ENCODE measurements at places on chromosomes 6 and 20.

DNA sequence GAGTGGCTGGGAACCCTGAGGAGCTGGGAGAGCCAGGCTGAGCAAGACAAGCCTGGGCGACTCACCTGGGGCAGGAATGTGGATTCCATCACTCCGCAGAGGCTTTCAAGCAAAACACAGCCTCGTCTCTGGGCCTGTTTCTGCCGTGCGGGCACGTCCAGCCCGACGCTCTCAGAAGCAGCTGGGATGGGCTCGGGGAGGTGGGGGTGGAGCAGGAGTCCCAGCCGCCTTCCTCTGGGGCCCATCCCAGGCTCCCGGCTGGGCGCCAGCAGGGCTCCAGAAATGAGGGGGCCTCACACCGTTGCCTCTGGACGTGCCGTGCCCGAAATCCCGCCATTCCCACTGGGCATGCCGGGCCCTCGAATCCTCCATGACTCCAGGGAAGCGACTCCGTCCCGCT is 8.7 kb upstream of the RPS21 start:
- no peak for DNase-seq

DNA sequence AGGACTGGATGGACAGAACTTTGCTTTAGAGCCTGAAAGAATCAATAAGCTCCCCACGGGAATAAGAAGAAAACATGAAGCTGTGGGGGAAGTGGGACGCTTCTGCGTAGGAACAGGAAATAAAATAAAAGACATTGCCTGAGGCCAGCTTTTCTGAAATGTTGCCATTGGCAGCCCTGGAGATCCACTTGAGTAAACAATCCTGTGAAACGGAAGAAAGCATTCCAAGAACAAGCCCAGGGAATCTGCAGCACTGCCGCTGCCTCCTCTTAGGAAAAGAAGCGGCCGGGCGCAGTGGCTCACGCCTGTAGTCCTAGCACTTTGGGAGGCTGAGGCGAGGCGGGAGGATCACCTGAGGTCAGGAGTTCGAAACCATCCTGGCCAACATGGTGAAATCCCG is 182.3 kb upstream of the RALGAPA2 start:
- no peak for DNase-seq

DNA sequence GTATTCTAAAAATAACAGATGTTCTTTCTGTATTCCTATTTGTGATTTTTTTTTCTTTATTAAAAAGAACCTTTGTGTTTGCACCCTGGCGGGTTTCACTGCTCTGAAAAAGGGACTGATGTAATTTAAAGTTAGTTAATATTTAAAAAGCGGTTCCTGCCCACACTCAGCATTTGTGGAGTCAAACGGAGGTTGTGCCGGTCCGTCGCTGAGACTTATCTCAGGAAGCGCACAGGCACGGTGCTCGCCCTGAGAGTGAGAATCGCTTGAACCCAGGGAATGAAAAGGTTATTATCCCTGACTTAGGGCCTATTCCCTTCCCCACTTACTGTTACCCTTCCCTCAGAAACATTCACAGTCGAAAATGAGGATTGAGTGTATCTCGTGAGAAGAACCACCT is 366.7 kb downstream of the THBS2 start:
- DNase-seq: no peak

GRCh38 chr6:122995921-122996793 is at the start of gene CLVS2:
TSS of gene CLVS2 (plus strand) at chr6:122996235. CDS start at chr6:122997778, 1,543 bp downstream.
- DNase-seq: peak; percentile 9

DNA sequence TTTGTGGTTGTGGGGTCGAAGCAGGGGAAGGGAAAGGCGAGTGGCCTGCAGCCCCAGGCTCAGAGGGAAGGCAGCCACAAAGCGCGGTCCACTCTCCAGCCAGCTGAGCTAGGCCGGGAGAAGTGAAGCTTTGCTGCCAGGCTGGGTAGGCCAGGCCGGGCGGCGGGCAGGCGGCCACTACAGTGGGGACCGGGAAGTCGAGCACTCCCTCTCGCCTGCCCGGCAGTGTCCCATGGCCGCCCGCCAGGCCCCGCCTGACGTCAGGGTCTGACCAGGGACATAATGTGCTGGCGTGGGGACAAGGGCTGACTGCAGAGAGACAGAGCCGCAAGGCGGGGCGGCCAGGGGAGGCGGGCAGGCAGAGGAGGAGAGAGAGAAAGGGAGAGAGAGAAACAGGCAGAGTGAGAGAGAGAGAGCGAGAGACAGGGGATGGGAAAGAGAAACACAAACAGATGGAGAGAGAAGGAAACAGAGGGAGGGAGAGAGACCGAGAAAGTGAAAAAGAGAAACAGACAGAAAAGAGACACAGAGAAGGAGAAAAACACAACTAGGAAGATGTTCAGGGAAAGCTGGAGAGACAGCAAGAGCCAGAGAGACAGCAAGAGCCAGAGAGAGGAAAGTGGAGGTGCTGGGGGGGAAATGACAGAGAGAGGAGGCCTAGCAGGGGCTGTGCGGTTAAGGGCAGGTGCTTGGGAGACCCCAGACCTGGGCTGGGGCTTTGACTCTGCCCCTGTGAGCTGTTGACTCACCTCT is 94.5 kb upstream of the PTPN1 start:
- DNase-seq: no peak

DNA sequence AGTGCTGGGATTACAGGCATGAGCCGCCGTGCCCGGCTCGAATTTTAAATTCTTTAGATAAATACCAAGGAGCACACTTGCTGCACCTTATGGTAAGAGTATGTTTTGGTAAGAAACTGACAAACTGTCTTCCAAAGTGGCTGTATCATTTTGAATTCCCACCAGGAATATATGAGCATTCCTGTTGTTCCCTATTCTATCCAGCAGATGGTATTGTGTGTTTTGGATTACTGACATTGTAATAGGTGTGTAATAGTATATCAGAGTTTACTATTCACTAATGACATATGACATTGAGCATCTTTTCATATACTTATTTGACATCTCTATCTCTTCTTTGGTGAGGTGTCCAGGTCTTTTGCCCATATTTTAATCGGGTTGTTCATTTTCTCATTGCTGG is 40.5 kb downstream of the TGM6 start:
- DNase-seq: peak; percentile 5

GRCh38 chr6:56582236-56582635 is 60.5 kb downstream of the DST start:
- no peak for DNase-seq

DNA sequence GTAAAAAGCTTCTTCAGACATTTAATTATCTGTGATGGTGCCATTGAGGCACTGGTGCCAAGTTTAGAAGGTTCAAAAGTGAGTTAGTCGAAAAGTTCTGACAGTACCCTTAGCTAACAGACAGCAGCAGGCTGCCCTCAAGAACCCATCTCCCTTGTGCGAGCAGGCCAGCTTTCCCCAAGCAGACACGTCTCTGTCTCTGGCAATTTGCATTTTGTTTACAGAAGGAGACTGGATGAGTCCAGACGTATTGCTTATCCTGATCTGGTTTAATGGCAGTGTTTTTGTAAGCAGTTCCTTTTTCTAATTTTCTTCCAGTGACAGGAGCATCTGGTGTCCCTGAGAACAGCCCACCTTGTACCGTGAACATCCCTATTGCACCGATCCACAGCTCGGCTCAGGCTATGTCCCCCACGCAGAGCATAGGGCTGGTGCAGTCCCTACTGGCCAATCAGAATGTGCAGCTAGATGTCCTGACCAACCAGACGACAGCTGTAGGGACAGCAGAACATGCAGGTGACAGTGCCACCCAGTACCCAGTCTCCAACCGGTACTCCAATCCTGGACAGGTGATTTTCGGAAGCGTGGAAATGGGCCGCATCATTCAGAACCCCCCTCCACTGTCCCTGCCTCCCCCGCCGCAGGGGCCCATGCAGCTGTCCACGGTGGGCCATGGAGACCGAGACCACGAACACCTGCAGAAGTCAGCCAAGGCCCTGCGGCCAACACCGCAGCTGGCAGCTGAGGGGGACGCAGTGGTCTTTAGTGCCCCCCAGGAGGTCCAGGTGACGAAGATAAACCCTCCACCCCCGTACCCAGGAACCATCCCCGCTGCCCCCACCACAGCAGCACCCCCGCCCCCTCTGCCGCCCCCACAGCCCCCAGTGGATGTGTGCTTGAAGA is 58.3 kb upstream of the TMEM181 start:
- no peak for DNase-seq

DNA sequence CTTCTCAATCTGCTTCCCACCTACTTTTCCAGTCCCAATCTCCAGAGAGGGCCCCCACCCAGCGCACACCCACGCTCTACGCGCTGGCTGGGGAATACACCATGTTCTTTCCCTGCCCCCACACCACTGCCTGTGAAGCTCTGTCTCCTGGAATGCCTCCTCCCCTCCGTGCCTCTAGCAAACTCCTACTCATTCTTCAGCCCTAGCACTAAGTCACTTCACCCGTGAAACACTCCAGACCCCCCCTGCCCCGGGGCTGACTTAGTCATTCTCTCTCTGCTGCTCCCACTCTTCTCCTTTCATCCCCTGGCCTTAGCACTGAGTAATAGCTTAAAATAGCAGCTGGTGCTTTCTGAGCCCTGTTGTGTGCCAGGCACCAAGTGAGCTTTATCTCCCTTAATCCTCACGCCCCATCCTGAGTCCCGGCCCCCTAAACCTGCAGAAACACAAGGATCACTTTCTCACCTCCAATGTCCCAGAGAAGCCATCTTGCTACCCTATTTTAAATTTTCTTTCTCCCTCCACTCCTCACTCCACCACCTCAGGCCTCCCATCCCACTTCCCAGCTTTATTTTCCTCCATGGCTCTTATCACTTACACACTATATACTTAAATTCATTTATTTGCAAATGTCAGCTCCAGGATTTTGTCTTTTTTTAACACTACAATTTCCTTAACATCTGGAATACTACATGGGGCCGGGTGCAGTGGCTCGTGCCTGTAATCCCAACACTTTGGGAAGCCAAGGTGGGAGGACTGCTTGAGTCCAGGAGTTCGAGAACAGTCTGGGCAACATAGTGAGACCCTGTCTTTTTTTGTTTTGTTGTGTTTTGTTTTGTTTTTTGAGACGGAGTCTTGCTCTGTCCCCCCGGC is 6.3 kb upstream of the PARD6B start:
- DNase-seq: no peak

- no peak for DNase-seq
Observed at GRCh38 chr6:153436351-153436750, 305.3 kb upstream of the RGS17 start.
